Kidney (tissue), 22 donors: ENCODE measurements at places on chromosomes 13 and 19. TPM values are rescaled to one million over a fixed set of nuclear protein-coding genes. Genes with fewer than 3 reads are reported as not detected.

The FFAR1 gene
- total RNA-seq: not detected

The GAPDHS gene
- not detected for total RNA-seq

The ELAVL3 gene
- total RNA-seq: 0.22 TPM

The WDR87 gene
- not detected for total RNA-seq

The CDK8 gene
- 10.4 TPM for total RNA-seq

The DCT gene
- 0.13 TPM for total RNA-seq

The RXFP2 gene
- 0.09 TPM for total RNA-seq

The KLHL1 gene
- total RNA-seq: not detected

The RFPL4AL1 gene
- not detected for total RNA-seq

The ZNF554 gene
- 6.9 TPM for total RNA-seq
